Aorta (tissue), 5 donors: ENCODE measurements at places on chromosomes 12 and 14. TPM values are rescaled to one million over a fixed set of nuclear protein-coding genes. Genes with fewer than 3 reads are reported as not detected.

Gene ACOT4
- 0.39 TPM for total RNA-seq

Gene NEMF
- total RNA-seq = 70.7 TPM

Gene SYNJ2BP
- 35.8 TPM for total RNA-seq

Gene LRTM2
- total RNA-seq = not detected

DNA sequence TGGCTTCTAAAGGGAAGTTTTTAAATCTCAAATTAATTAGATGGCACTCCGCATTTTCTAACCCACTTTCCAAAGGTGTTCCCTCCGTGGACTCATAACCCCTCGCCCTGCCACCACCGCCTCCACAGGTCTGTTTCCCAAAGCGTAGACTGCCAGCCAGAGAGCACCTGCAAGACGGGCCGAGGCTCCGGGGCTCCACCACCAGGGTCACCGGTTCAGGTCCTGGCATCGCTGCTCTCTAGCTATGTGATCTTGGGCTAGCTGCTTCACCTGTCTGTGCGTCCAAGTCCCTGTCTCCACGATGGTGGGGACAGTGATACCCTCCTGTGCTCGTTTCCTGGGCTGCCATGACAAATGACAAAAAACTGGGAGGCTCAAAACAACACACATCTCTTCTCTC, 11.5 kb downstream of the RIMBP2 start:
- H3K36me3 ChIP-seq = no peaks in the 10 kb centered on the region
- no peak overlapping the region for H3K4me3 ChIP-seq
- no peak for DNase-seq
- H3K27me3 ChIP-seq = no peaks in the 10 kb centered on the region
- H3K27ac ChIP-seq = no peak overlapping the region
- H3K4me1 ChIP-seq = no peaks in the 10 kb centered on the region

DNA sequence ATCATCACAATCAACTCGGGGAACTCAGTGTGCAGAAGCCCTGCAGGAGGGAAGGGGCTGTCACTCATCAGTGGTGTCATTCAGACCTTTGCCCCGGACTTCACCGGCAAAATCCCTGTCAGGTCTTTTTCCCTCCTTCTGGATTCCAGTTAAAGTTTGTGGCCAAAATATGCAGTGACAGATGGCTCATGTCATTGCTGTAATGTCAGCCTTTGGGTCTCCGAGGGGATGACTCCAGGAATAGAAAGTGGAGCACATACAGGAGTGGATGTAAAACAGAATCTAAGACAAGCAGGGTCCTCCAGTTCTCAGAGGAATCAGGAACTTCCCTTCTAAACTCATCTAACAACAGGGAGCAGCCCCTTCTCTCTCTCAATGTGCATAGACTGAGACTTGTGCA, 130.3 kb upstream of the RASSF8 start:
- H3K4me1 ChIP-seq = no peaks in the 10 kb centered on the region
- H3K4me3 ChIP-seq = no peak overlapping the region
- no peak for DNase-seq
- H3K27ac ChIP-seq = no peak overlapping the region
- no peaks in the 10 kb centered on the region for H3K27me3 ChIP-seq

DNA sequence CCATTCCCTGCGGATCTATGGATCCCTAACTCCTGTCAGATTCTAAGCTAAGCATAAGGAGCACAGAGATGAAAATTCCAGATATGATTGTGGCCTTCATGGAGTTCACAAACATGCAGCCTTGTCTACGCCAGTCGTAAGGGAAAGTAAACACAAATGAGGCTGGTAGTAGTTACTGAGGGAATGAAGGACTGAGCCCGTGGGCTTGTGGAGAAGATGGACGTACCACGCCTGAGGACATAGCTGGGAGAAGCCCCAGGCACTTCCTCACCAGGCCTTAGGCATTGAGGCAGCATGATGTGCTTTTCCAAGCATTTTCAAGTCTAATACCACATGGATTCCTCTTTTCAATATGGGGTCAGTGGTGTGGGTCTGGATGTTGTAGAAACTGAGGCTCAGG, 515.2 kb downstream of the BCL11B start:
- no peak for DNase-seq
- no peaks in the 10 kb centered on the region for H3K4me1 ChIP-seq
- no peak overlapping the region for H3K27ac ChIP-seq
- H3K36me3 ChIP-seq = no peaks in the 10 kb centered on the region

DNA sequence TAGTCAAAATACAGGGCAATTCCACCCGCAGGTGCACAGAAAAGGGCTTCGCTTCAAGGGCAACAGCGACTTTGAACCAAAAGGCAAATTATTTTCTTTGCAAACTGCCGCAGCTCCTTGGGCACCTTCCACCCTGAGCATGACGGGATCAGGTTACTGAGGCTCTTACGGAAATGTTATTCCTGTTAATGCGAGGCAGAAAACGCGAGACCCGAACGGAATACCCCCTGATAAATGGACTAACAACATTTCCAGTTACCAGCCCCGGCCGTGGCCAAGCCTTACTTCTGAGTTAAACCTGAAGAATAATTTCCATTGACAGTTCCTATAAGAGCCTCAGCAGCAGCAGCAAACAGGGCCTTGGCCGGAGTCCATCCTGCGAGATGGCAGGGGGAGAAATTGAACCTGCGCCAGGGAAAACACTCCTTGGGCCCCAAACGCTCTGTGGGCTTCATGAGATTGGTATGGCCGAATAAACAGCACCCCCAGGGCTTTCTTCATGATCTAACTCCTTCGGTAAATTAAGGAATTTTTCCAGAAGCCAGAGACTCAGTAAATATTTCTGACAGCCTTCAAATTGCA, 70.0 kb upstream of the DICER1 start:
- H3K27me3 ChIP-seq = no peaks in the 10 kb centered on the region
- no peak for DNase-seq
- H3K4me3 ChIP-seq = no peak overlapping the region
- H3K36me3 ChIP-seq = no peaks in the 10 kb centered on the region

DNA sequence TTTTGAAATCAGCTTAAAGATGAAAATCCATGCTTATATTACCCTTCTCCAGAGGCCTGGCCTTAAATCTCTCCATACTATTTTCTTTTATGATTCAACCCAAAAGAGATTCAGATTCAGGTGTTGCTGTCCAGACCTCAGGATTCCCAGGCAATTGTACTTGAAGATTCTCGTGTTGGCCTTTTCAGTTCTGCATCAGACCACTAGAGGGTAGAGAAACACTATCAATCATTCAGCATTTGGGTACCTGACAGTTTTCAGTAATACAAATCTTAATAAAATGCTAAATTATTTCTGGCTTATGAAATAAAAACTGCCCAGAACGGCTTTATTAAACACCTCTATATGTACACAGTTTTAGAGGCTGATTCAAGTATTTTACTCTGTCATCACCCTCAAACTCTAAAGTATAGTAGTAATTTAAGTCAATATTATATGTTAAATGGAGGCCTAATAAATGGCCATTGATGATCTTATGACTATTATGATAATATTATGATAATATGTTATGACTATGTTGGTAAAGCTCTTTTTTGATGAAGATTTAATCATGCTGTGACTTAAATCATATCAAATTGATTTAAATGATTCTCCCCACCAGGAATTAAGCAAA, 301.1 kb downstream of the DUSP6 start:
- no peak for DNase-seq
- no peaks in the 10 kb centered on the region for H3K4me1 ChIP-seq
- no peaks in the 10 kb centered on the region for H3K27me3 ChIP-seq
- H3K4me3 ChIP-seq = no peak overlapping the region
- no peaks in the 10 kb centered on the region for H3K36me3 ChIP-seq

DNA sequence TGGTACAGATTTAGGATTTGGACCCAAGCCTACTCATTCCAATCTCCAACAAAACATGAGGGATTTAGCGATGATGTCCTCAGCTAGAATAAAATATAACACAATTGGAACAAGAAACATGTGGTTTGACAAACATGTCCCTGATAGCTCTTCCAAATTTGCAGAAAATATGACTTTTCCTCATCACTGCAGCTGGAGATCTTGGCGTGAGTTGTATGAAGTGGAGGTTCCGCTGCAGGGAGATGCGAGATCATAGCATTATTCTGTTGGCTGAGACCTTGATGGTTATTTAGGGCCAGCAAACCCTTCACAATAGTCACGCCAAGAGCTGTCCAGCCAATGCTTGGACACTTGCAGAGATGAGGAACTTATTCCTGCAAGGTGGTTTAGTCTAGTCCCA, 413.4 kb upstream of the TBX3 start:
- H3K27ac ChIP-seq = no peak overlapping the region
- no peak overlapping the region for H3K4me3 ChIP-seq
- H3K36me3 ChIP-seq = no peaks in the 10 kb centered on the region
- no peaks in the 10 kb centered on the region for H3K4me1 ChIP-seq

DNA sequence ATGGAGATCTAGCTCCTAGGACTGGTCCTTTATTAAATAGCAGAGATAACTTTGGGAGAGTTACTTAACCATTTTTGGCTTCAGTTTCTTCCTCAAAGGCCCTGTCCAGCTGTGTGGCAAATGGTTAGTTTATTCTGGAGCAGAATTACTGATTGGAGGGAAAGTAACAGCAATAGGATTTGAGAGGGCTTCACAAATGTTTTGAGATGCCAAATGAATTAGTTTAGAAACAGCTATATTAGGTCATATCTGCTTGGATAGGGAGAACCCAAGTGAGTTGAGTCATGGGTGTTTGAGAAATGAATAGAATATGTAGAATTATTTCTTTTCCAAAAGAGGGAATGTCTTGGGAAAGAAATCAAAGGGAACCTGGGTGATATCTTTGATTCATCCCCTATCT, 17.5 kb downstream of the RASSF3 start:
- no peaks in the 10 kb centered on the region for H3K27me3 ChIP-seq

DNA sequence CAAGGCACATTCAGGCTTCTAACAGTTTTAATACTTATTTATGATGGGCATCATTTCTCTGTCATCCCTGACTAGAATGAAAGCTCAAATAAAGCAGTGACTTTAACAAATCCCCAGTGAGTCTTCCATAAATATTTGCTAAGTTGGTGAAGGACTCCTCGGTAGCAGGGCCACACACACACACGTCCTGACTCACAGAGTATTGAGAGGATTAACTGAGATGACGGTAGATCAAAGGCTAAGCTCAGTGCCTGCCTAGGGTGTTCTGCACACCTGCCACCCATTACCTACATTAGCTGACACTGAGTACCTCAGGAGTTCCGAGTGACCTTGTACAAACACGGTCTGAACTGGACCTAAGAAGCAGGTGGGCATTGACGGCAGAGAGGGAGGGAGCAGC, 197.3 kb upstream of the SFSWAP start:
- no peak overlapping the region for H3K27ac ChIP-seq
- no peaks in the 10 kb centered on the region for H3K27me3 ChIP-seq
- no peaks in the 10 kb centered on the region for H3K36me3 ChIP-seq
- H3K4me3 ChIP-seq = no peak overlapping the region
- H3K4me1 ChIP-seq = no peaks in the 10 kb centered on the region

DNA sequence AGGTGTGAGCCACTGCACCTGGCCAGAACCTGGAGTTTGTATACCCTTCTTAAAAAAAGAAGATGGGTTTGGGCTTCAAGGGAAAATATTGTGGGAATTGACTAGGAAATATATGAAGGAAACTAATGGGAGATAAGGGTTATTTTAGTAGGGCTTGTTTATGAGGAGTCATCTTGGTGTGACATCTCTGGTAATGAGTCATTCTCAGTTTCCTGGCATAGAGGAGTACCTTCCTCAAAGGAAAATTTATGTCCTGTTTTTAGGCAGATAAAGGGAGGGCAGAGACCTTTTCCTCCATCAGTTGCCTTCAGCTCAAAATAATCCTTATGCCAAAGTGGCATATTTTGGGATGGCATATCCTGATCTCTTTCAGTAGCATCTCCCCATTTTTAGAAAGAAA, 30.6 kb upstream of the NFKBIA start:
- no peak overlapping the region for H3K4me3 ChIP-seq
- no peak for DNase-seq
- no peaks in the 10 kb centered on the region for H3K4me1 ChIP-seq
- H3K27me3 ChIP-seq = no peaks in the 10 kb centered on the region
